ENCODE measurements at places on chromosomes 1 and 21. TPM values are rescaled to one million over a fixed set of nuclear protein-coding genes. Genes with fewer than 3 reads are reported as not detected.

- DNase-seq = no peak
Measured at GRCh38 chr1:232143315-232143886, 486.5 kb downstream of the SIPA1L2 start.

DNA sequence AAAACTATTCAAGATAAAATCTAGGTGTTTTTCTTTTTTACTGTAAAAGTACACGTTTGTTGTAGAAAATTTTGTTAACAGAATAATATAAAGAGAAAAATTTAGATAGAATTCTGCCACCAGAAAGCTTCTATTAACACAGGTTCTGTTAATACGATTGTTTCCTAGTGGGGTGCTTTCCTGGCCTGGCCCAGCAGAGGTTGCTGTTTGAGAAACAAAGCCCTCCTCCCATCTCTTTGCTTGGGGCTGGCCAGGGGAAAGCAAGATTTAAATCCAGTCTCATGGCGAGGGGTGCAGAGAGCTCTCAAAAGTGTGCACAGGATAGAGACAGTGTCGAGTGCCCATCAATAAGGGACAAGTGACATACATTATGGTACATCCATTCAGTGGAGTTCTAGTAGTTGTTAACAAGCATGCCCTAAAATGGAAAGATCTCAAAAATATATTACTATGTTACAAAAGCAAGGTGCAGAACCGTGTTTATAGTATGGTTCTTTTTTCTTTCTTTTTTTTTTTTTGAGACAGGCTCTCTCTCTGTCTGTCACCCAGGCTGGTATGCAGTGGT lies 14.6 kb upstream of the ACBD3 start:
- no peak for DNase-seq

DNA sequence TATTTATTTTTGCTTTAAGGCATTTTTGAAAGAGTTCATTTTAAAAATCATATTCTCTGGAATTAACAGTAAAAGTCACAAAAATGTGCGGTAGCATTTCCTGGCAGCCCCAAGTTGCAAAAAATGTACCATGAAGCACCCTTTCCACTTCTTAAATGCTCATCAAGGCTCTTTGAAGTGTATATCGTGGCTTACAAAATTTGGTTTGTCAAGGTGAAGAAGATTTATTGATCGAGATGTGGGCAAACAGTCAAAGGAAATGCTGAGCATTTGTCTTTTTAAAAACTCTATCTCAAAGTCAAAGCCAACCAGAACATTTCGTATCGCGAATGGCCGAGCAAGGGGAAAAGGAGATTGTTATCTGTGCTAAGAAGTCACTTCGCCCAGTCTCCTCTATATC lies 277.5 kb upstream of the KAZN start:
- DNase-seq = no peak

GRCh38 chr1:57506941-57507340 lies 83.1 kb upstream of the DAB1 start:
- no peak for DNase-seq

DNA sequence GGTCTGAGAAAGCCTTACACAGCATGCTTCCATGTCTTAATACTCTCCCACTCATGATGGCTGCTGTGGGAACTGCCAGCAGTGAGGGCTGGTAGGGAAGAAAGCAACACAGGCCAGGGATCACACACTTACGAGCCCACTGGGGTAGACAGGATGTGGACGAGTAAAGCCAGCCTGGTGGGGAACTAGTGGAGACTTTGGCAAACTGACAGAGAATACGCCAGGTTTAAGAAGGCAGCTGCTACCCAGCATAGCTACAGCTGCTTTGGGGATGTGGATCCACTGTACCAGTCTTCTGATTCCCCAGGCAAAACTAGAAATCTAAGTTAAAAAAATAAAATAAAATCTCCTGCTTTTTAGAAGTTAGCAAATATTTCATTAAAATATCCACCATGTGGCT lies 664.0 kb downstream of the SMYD3 start:
- DNase-seq = no peak

DNA sequence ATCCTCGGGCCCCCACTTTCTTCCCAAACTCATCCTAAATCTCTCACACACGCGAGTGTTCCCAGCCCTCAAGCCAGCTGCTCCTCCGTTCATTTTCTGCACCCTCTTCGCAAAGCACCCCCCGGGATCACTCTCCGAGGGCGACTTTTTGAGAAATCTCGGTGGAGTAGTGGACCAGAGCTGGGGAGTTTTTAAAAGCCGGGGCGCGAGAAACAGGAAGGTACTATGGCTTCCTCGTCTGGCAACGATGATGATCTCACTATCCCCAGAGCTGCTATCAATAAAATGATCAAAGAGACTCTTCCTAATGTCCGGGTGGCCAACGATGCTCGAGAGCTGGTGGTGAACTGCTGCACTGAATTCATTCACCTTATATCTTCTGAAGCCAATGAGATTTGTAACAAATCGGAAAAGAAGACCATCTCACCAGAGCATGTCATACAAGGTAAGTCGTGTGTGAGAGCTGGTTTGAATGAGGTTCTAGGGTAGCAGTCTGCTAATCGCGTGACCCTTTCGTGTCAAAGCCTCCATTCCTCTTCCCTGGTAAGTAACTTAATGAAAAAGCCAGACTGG lies 800 bp downstream of the DR1 start:
- DNase-seq = peak; percentile 27

- DNase-seq = no peak
Measured at GRCh38 chr1:67935560-67935959, 102.3 kb upstream of the GNG12 start.

GRCh38 chr1:208069908-208070307 lies 159.0 kb upstream of the CD34 start:
- DNase-seq = no peak

GRCh38 chr21:20424943-20425342 lies 573.3 kb upstream of the NCAM2 start:
- no peak for DNase-seq

The SYT6 gene
- 1.9 TPM for polyA plus RNA-seq

The NBPF6 gene
- not detected for polyA plus RNA-seq

The LDLRAD1 gene
- not detected for polyA plus RNA-seq

The CD1E gene
- 0.32 TPM for polyA plus RNA-seq

The GBP2 gene
- polyA plus RNA-seq = 1.3 TPM

Data from hindlimb muscle (tissue), 1 donor.